ENCODE measurements at places on chromosomes 3 and 15.

GRCh38 chr15:78419367-78419766, 18.6 kb upstream of the IREB2 start:
- no peak for DNase-seq

- DNase-seq: no peak
Observed at GRCh38 chr3:8648909-8649741, 4.5 kb upstream of the SSUH2 start.

- DNase-seq: no peak
Observed at GRCh38 chr15:81182031-81182755, 14.5 kb upstream of the IL16 start.

- DNase-seq: peak; percentile 86
Observed at GRCh38 chr15:50055750-50056157, 63.3 kb downstream of the ATP8B4 start.

DNA sequence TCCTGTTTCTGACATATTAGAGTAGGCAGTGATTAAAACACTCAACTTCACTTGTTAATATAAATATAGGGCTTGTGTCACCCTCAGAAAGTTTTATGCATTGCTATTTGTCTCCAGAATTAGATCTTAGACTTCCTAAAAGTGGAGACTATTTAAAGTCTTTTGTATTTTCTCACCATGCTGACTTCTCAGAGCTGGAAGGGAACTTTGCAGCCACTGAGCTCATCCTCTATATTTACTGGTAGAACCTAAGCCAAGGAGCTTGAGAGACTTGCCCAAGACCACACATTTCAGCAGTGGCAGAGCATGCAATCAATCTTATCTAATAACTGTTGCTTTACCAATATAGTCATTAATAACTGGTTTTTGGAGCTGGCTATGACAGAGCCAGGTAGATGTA, 53.2 kb downstream of the STAC start:
- no peak for DNase-seq

GRCh38 chr3:48804930-48805329, 42.7 kb downstream of the PRKAR2A start:
- DNase-seq: no peak

DNA sequence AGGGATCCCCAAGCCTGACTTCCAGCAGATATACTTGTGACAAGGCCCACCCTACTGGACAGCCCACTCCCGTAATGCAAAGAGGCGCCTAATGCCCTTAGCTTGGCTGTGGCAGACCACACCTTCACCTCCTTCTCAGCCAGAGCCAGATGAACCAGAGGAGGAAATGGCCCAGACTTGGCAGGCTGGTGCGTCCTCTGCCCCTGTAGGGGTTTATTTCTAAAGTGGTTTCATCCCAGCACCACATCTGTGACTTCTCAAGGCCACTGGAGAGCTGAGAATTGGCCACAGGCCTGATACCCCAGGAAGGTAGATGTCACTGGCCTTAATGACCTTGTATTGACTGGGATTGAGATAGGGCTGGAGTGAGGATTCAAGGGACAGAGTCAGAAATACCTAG, 29.5 kb downstream of the BOC start:
- no peak for DNase-seq

GRCh38 chr15:31353931-31354330, 27.3 kb downstream of the KLF13 start:
- DNase-seq: no peak

GRCh38 chr3:52447512-52448355, 2.8 kb upstream of the SEMA3G start:
- no peak for DNase-seq

DNA sequence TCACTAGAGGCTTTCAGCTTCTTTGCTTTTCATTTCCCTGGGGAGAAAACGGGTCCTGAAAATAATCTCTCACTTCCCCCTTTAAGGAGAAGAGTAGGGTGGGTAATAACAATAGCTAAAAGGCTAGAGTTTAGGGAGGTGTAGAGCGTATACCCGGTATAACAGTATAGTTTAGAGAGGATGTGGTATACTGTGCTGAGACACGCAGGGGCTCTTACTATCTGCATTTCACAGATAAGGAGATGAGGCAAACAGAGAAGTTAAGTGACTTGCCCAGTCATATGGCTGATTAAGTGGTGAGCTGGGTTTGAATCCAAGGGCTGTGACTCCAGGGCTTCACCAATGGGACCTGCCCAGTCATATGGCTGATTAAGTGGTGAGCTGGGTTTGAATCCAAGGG, 15.0 kb upstream of the KCNMB3 start:
- peak; percentile 74 for DNase-seq

GRCh38 chr3:193665370-193665989, 72.5 kb downstream of the OPA1 start:
- DNase-seq: peak; percentile 39

DNA sequence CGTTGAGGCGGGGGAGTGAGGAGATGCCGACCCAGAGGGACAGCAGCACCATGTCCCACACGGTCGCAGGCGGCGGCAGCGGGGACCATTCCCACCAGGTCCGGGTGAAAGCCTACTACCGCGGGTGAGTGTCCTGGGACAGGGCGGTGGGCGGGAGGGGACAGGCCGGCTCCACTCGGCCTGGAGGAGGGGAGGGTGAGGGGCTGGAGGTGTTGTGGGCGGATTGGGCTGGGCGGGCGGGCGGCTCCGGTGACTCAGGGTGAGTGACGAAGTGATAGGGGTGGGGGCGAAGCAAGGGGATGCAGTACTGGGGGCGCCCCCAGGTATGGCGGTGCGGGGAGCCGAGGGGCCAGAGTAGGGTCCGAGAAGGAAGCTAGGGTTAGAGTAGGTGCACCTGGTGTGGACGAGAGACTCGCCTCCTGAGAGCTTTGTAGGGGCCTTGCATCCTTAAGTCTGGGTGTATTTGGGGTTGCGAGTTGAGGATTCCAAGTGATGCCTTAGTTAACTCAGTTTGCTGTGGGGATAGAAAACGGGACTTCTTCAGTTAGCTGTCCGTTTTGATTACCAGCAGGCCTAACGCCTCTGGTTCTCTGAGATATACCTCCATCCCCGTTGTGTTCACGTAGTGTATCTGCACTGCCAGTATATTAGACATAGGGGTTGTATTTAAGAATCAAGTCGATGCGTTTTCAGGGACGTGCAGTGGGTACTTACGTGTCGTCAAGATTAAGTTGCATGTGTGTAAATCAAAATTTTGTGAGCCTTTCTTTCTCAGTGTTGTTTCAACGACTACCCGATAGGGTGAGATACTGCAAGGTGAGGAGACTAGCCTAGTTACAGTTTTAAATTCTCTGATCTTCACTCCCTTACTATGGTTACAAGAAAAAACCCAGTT, 670 bp downstream of the PRKCI start:
- peak; percentile 43 for DNase-seq

DNA sequence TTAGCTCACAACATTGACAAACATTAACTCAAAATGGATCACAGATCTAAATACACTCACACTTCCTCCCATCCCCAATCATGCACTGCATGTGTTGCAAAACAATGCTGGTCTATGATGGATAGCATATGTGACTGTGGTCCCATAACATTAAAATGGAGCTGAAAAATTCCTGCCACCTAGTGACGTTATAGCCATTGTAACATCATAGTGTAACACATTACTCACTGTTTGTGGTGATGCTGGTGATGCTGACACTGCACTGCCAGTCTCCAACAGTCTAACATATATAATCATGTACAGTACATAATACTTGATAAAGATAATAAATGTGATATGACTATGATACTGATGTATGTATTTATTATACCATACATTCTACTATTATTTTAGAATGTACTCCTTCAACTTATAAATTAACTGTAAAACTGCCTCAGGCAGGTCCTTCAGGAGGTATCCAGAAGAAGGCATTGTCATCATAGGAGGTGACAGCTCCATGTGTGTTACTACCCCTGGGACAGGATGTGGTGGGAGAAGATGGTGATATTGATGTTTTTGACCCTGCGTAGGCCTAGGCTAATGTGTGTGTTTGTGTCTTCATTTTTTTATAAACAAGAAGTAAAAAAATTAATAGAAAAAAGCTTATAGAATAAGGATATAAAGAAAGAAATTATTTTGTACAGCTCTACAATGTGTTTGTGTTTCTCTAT, 41.3 kb downstream of the TXNRD3 start:
- no peak for DNase-seq

DNA sequence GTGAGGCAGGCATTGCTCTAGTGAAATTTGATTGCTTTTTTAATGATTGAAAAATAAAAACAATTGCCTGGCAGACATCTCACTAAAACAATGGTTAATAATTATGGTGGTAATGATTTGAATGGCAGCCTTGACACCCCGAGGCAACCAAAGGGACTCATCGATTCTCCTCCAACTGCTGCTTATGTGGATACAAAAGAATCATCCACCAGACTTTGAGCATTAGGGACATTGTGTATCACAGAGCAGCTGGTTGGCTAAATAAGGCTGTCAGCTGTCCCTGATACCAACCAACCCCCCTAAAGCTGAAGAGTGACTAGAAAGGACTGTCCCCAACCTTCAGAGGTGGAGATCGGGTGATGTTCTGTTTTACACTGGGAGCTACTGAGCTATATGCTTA, 1.7 kb upstream of the CD47 start:
- no peak for DNase-seq

- no peak for DNase-seq
Observed at GRCh38 chr15:68637767-68638404, 59.1 kb downstream of the CORO2B start.

GRCh38 chr15:25250906-25251622, 187.8 kb downstream of the UBE3A start:
- DNase-seq: no peak

DNA sequence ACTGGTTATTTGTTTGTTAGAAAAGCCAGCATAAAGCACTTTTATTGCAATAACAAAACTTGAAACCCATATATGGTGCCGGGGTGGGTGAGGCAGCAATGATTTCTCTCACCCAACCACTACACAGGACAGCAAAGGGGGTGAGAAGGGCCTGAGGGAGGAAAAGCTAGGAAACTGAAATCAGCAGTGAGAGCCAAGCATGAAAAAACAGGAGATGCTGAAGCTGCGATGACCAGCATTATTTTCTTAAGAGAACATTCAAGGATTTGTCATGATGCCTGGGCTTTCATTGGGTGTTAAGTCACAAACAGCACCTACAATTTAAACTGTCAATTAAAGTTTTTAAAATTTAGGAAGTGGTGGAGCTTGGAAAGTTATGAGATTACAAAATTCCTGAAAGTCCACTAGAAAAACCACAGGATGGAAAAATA, 11.9 kb upstream of the TM4SF4 start:
- no peak for DNase-seq

DNA sequence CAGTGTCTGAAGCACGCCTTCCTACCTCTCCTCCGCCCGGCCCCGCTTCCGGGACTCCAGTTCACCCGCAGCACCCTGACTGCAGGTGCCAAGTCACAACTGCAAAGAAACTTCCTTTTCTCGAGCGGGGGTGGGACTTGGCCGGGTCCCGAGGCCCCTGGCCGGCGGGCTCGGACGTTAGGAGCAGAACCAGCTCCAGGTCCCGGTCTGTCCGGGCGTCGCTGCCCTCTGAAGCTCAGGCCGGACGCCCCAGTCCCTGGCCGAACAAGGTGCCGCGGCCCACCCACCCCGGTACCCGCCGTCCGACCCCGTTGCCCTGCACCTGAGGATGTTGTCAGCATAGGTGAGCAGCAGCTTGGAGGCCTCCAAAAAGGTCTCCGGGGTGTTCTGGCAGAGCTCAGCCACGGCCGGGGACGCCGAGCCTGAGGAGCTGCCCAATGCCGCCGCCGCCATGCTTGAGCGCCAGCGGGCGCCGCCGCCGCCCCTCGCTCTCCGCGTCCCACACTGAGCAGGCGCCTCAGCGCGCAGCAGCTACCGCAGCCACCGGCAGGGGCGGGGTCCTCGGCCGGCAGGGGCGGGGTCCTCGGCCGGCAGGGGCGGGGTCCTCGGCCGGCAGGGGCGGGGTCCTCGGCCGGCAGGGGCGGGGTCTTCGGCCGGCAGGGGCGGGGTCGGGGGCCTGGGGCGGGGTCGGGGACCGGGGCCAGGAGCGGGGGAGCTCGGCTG, at the start of gene NGLY1:
Gene NGLY1, minus strand, starts transcription at position 506 of the 723 bp plus-strand sequence. Its CDS starts 53 bp downstream, at position 453.
- peak; percentile 80 for DNase-seq

DNA sequence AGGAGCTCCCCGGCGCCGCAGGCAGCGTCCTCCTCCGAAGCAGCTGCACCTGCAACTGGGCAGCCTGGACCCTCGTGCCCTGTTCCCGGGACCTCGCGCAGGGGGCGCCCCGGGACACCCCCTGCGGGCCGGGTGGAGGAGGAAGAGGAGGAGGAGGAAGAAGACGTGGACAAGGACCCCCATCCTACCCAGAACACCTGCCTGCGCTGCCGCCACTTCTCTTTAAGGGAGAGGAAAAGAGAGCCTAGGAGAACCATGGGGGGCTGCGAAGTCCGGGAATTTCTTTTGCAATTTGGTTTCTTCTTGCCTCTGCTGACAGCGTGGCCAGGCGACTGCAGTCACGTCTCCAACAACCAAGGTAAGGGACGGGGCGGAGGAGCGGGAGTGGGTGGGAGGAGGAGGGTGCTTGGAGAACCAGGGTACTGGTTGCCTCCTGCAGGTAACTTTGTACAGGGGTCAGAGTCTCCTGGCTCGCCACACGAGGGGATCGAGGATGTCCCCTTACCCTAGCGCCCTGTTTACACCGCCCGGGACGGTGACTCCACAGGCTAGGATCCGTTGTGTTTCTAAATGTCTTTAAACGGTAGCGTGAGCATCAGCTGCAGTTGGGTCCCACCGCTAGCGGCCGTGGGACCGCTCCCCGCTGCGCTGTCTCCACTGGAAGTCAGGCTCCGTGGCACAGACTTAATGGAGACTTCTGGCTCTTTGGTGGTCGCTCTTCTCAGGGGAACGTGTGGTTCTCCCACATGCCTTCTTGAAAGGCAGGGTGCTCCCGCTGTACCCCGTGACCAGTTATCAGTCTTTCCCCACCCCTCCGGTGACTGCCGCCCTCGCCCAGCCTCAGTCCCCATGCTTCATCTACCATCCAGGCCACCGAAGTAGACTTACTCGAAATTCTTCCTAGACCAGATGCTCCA, 515 bp downstream of the EPHA6 start:
- DNase-seq: peak; percentile 3

DNA sequence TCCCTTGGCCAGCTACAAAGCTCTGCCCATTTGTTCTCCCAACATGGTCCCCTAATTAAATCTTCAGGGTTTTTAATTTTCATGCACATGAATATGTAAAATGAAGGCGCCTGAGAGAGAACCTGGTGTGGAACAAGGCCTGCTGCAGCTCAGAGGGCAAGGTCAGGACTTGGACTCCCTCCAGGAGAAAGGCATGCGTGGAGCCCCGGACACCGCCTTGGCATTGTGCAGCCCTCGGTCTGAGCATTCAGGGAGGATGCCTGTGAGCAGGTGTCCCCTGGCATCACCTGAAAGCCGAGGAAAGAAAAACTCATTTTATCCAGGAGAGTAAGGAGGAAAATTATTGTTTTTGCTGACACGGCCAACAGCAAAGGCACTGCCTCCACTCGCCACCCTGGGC, 33.8 kb upstream of the EPHB1 start:
- no peak for DNase-seq

All from KBM-7 (cell line).